Stimulated activated CD4-positive, alpha-beta T cell treated with anti-CD3 and anti-CD28 coated beads, TNF-alpha, amount 100 ng/mL, for 48 hours (primary cell): ENCODE measurements at places on chromosomes 6 and 20.

GRCh38 chr20:43658069-43658722 lies 8.7 kb upstream of the MYBL2 start:
- DNase-seq, result peak; percentile 69

DNA sequence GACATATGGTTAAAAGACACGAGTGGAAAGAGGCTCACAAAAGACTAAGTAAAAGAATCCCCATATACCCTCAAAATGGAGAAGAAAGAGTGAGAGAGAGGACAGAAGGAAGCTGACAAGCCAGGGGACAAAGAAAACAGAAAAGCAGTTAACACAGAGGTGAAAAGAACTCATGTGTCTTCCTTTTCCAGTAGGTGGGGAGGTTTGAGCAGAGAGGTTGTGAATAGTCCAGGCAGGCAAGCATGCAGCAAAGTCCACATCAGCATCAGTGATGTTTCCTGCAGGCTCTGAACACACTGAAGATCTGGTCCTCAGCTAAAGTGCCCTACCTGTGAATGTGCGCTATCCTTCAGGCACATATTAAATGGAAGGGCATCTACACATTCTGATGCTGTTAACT lies 196.5 kb upstream of the IRAK1BP1 start:
- DNase-seq, result no peak

- no peak for DNase-seq
Observed at GRCh38 chr6:45488889-45489288, 111.2 kb upstream of the SUPT3H start.

DNA sequence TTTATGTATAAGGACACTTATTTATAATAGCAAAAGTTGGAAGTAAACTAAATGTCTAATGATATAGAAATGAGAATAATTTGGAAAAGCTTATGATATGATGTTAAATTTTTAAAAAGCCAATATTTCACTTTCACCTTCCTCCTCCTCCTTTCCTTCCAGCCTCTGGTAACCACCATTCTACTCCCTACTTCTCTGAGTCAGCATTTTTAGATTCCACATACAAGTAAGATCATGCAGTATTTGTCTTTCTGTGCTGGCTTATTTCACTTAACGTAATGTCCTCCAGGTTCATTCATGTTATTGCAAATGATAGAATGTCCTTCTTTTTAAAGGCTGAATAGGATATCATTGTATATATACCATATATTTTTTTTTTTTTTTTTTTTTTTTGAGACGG lies 180.2 kb downstream of the RNF144B start:
- no peak for DNase-seq

DNA sequence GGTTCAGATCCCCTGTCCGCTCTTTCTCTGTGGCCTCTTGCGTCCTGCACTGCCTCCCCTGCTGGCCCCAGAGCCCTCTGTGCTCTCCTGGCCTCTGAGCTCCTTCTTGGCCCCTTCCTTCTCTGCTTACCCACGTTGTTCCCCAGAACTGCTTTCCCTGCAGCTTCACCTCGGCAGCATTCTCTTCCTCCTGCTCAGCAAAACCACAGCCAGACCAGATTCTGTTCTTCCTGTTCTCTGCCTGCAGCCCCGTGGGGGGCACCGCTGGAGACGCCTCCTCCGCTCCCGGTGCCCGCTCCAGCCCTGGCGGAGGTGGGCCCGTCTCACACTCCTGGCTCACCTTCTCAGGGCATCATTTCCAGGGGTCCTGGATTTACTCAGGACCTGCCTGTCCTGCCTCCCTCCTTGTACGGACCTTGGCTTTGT lies 59.7 kb downstream of the TCP11 start:
- no peak for DNase-seq

DNA sequence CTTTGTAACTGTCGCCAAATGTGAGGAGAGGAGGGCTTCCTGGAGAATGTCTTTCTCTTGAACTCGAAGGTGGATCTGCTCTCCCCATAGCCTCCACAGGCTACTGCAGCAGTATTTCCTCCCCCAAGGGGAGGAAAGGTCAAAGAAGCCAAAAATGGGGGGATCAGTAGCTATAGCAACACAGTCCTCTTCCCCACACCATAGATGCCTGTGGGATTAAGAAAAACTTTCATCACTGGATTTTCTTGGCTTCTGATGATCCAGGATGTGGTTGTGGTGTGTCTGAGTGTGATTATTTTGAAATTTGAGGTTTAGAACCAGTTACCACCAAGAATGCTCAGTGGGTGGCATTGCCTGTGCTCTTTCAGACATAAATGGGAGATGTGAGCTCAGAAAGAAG lies 140.1 kb upstream of the SPACA1 start:
- DNase-seq, result peak; percentile 21

DNA sequence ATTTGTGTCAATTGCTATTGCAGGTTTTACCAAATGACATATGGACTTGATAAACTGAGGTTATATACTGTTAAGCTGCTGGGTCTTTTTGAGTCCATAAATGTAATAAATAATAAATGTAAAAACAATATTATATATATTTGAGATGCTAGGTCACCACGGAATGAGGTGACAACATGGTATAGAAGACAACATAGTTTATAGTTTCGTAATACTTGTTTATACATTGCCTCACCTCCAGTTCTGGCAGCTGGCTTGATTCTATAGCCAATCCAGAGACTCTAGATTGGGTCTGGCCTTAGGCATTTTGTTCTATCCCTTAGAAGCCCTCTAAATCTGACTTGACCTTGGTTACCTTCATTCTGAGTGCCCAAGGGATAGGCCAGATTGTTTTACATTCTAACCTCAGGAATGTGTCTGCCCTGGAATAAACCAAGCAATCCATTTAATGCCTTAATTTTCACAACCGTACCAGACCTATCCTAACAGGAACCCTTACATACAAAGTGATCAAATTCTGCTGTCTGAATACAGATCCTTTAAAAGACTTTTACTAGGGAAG lies 61.5 kb upstream of the STXBP5 start:
- DNase-seq, result no peak

DNA sequence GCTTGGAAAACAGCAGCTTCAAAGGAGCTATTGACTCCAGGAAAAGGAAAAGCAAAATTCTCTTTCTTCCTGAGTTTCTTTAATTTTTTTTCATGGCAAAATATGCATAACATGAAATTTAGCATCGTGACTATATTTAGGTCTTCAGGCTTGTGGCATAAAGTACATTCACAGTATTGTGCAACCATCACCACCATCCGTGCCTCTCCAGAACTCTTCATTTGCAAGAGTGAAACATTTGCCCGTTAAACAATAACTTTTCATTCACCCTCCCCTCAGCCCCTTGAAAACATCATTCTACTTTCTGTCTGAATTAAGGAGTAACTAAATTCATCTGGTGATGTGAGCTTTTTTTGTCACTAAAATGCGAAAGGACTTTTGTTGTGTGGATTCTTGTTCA lies 251.7 kb downstream of the PHACTR1 start:
- no peak for DNase-seq

DNA sequence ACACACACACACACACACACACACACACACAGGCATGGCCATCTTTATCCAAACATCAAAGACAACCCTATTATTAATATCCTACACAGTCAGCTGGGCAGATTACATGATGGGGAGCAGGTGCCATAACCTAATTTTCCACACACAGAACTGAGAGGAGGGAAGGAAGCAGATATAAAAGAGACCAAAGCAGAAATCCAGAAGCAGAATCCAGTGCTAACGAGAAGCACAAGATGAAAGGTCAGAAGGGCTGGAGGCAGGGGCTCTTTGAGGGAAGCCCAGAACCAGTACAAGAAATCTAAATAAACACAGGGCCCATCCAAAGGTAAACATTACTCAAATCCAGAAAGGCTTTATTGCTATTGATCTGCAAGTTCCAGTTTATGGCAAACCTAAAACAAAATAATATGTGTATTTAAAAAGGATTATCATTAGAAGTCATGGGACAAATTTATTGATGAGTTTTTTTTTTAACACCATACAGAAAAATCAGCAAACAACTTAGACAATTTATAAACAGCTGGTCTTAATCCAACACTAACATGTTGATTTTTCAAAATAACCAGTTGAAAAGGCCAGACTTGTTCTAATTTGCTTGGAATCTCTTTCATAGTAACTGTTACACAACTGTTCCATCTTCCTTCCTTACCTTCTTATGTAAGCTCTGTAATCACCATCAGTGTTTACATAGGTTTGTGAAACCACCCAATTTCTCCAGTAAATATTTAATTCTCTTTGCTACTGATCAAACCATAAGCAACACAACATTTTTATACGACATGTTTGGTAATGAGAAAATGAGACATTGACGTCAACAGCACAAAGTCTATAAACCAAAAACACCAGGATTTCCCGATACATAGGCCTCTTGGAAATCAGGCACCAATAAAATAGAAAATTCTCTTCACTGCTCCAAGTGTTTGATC lies 34.2 kb downstream of the SLC23A2 start:
- DNase-seq, result no peak

GRCh38 chr20:37615340-37616109 lies 78.3 kb upstream of the CTNNBL1 start:
- DNase-seq, result peak; percentile 51

DNA sequence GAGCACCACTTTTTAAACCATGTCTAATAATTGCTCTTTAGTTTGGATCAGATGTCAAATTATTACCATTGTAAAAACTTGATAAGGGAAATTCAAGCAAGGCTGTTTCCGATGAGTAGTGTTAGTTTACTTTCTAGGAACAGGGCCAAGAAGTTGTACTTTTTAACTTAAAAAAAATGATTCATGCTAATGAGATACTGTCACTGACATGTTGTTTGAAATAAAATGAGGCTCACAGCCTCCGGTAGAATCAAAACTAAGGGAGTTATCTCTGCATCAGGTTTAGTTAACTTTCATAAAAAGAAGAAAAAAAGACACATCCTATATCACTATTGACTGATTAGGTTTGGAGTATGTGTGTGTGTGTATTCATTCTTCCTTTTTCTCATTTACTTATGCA lies 55.2 kb upstream of the SUPT3H start:
- DNase-seq, result no peak

DNA sequence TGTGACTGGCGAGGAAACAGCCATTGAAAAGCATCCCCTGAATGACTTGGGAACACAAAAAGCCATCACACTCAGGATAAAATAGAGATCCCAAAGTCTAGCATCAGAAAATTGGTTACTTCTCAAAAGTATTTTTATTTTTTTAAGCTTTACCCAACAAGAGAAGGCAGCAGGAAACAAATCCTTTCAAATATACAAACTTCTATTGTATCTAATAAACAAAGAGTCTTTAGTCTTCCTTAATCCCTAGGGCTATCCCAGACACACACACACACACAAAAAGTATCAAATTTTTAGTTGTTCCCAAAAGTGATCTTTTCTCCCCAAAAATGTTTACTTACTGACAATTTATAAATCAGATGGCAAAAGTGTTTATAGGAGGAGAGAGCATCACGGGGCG lies 33.2 kb upstream of the MARCKS start:
- no peak for DNase-seq
